DMS79 treated with DMSO at 0.1 percent for 48 hours (cell line): ENCODE measurements at places on chromosomes 1 and 21.

GRCh38 chr1:92882819-92883218 lies 51.0 kb downstream of the RPL5 start:
- DNase-seq = no peak

DNA sequence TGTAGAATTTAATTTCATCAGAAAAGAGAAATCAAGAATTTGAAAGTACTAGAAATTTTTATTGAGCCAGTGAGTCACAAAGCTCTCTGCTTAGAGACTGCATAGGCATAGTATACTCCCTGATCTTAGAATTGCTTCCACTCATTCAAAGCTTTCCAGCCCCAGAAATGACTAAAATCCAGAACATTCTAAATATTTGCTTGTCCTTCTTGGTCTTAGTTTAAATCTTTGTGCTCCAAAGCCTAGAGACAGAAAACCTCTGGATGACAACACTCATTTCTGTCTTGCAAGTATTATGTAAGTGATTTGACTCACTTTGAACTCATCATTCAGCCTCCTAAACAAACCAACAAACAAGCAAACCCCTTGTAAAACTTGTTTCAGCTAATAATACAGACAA lies 74.2 kb downstream of the PTPRC start:
- no peak for DNase-seq

- no peak for DNase-seq
These were observed 6.3 kb upstream of the TTC39A start for GRCh38 chr1:51336711-51337110.

DNA sequence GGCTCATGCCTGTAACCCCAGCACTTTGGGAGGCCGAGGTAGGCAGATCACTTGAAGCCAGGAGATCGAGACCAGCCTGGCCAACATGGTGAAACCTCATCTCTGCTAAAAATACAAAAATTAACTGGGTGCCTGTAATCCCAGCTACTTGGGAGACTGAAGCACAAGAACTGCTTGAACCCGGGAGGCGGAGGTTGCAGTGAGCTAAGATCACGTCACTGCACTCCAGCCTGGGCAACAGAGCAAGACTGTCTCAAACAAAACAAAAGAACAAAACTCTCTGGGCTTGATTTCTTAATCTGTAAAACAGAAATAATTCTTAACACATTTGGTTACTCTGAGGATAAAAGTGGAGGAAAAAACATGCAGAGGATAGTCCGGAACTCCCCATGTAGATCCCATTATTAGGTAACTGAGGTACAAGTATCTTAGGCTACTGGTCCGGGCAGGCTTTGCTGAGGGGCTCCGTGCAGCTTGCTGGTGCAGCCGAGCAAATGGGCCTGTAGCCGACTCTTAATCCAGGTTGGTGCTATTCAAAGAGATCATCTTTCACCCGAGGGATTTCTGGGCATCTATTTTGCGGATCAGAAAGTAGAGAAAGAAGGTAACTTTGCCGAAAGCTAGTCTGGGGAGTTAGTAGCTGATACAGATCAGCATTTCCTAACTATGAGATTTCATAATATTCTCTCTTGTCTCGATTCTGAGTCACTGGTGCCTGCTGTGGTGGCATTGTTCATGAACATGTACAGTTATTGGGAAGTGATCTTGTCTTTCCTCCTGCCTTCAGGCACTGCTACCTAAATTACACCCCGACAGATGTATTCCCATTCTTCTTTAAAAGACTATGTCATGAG lies 56.8 kb downstream of the NFIA start:
- peak; percentile 75 for DNase-seq

GRCh38 chr1:96388421-96389310 lies 332.9 kb upstream of the PTBP2 start:
- no peak for DNase-seq

- DNase-seq = no peak
These were observed 93.6 kb downstream of the KIF14 start for GRCh38 chr1:200526709-200527612.

DNA sequence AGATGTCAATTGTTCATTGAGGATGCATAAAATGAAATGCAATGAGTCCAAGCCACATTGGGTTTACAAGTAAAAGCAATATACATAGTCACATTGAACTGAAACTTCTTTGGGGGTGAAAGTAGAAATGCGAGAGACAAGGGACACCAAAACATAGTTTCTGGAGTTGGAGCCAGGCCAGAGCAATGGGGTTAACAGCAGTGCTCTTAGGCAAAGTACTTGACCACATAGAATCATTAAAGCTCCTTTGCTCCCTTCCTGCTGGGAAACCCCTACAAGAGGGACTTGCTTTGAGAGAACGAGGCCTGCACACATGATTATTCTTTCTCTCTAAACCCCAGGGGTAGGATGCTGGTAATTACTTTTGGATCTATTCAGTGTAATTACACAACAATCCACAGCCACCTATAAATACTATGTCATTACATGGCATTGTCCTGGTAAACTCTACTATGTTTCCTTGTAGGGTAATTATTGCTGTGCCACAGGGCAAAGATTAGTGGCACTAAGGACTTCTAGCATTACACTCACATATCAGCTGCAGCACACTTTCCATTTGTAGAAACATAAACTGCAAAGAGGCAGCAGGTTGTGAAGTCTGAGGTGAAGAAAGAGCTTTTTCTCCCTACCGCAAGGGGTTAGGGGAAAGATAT lies 421.6 kb upstream of the PBX1 start:
- DNase-seq = peak; percentile 66

DNA sequence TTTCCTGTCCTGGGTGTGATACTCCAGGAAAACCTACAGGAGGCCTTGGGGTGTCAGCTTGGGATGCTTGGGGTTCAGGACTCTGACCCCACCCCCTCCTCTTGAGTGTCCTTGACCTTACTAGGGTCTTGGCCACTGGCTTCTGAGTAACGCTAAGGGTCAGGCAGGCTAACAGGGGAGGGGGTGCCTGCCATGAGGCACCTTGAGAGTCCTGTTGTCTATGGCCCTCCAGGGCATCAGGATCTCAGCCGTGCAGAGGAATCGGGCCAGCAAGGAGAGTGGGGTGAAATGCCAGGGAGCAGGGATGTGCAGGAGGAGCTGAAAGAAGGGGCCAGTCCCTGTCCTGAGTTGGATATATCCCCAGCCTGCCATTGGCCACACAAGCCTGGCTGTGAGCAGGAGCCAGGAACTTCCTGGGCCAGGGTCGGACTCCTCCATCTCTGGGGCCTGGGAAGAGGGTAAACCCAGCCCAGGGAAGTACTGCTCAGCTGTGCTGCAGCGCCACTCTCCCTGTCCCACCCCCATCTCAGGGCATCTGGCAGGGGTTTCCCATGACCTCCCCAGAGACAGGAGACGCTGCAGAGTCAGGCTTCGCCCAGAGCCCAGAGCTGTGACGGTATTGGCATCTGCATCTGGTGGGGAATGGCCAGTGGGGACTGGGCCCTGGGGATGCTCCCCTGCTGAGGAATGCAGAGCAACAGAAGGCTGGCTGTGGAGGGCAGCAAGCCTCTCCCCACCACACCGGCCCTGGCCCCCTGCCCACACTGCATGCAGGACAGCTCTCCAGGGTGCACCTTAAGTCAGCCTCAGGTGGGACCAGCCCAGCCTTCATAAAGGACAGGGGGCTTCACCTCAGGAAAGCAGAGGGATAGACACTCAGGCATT lies 6.3 kb downstream of the KIF21B start:
- no peak for DNase-seq

DNA sequence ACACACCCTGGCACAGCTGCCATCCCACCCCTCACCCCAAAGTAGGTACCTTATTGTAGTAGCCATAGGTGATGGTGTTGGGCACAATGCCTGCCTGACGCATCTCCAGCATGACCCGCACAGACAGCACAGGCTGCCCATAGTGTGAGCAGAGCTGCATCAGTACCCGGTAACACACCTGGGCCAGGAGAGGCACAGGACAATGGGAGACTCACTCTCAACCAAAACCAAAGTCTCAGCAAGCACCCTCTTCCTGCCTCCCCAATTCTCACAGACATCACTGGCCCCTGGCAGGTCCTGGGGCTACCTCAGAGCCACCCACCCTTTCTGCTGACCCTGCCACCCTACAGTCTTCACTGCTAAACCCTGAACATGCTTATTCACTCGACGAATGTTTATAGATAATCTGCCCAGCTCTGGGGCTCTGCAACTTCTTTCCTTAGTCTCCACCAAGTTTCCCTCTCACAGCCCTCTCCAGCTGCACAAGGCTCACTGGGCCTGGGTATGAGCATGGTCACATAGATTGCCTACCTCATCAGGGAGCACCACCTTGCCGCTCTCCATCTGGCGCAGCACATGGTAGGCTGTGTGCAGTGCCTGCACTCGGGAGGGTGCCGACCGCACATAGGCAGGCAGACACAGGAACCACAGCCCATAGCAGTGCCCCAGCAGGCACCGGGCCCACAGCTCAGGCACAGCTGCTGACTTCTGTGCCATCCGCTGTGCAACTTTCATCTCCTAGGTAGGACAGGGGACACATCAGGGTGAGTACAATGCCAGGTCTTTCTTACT lies 10.3 kb downstream of the DENND4B start:
- no peak for DNase-seq

GRCh38 chr1:225816643-225817538 lies 7.0 kb downstream of the EPHX1 start:
- DNase-seq = no peak

- DNase-seq = no peak
These were observed 41.8 kb downstream of the MACO1 start for GRCh38 chr1:25472471-25472870.

GRCh38 chr1:63748046-63748580 lies 25.7 kb upstream of the ROR1 start:
- no peak for DNase-seq

DNA sequence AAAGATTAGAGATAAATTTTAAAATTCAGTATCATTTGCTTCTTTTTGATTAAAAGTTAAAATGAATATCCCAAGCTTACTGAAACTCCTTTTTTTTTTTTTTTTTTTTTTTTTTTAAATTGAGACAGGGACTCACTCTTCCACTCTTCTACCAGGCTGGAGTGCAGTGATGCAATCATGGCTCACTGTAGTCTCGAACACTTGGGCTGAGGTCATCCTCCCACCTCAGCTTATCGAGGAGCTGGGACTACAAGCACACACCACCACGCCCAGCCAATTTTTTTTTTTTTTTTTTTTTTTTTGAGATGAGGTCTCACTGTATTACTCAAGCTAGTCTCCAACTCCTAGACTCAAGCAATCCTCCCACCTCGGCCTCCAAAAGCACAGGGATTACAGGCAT lies 92.1 kb upstream of the RGS18 start:
- DNase-seq = no peak

DNA sequence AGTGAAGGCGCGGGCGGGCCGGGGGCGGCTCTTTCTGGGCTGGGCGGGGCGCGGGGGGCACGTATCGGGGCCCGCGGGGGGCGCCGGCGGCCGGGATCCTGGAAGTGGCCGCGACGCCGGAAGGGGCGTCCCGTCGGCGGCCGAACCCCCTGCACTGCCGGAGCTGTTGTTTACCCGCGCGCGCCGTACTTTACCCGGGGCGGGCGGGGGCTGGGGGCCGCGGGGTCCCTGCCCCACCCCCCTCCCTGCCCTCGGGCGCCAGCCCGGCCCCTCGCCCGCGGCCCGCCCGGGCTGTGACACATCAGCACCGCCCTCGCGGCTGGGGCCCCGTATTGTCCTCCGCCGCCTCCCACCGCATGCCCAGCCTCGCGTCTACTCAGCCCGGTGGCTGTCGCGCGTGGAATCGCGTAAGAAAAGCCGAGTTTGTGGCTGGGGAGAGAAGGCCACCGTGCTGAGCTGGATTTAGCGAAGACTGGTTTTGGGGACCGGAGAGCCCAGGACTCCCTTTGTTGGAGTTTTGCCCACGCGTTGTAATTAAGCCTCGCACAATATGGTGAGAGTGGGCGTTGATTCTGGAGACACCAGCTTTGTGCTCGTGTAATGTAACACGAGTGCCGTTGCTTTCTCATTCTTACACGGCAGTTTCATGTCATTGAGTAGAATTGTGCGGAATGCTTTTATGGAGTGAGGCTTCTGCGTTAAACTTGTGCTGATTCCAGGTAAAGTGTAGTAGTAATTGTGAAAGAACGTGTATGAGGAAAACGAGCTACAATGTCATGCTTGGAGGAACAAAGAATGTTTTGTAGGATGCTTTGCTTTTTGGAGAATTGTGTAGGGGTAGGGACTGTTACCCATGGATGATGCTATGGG lies 559 bp downstream of the BACH1 start:
- peak; percentile 46 for DNase-seq

DNA sequence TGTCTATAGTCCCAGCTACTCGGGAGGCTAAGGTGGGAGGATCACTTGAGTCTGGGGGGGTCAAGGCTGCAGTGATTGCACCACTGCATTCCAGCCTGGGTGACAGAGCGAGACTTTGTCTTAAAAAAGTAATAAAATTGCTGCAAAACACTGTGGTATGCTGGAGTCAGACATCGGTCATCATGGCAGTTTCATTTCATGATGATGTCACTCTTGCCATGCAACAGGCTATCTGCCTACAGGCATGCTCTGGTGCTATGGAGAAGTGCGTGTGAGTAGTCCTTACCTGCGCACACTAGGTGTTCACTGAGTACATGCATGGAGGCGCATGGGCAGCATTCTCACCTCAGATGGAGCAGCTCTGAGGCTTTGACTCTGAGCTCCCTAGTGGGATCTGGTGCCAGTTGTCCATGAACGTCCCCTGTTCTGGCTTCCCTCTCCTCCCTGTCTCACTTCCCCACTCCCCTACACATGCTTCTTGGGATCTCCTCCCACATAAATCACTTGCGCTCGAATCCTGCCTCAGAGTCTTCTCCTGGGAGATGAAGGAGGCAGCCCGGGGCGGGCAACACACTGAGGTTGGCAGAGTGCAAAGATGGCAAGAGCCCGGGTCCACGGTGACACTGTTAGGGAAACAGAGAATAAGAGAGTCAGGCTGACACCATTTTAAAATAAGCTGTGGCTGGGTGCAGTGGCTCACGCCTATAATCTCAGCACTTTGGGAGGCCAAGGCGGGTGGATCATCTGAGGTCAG lies 10.4 kb upstream of the CELA3B start:
- DNase-seq = no peak

GRCh38 chr1:32962248-32962896 lies 2.2 kb downstream of the RNF19B start:
- DNase-seq = peak; percentile 39

- no peak for DNase-seq
These were observed 16.9 kb downstream of the CAPZB start for GRCh38 chr1:19468397-19468956.

DNA sequence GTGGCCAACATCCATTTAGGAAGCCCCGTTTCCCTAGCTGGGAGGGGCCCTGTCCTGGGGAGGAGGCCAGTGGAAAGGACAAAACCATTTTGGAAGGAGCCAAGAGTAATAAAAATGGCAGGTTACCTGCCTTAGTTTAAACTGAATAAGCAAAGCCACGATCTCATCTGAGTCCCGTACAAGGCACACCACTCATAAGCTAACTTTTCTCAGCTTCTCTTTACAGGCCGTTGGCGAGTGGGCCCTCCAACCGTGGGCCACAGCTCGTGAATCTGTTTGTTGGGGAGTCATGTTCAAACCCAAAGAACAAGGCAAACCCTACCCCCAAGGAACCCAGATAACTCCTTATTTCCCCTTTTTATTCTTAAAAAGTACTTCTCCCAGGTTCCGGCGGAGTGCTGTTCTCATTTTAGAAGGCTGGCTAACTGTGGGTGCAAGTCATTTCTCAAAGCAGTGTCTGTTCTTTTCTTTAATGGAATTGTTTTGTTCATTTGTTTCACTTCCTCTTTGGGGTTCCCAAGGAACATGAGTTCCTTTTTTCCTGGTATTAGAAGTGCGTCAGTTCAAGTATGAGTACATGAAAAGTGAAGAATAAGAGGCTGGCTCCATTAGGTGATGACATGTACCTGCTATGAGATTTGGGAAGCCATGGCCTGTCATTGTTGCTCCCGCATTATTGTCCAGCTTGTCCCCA lies 89.0 kb downstream of the PSMG1 start:
- no peak for DNase-seq
